ENCODE measurements at places on chromosomes 6 and 20. TPM values are rescaled to one million over a fixed set of nuclear protein-coding genes. Genes with fewer than 3 reads are reported as not detected.

GRCh38 chr6:84026721-84027164 is 6.8 kb upstream of the MRAP2 start:
- no peak for DNase-seq
- H3K4me1 ChIP-seq, result no peaks in the 10 kb centered on the region
- H3K27me3 ChIP-seq, result peaks cover 2% of the 10 kb centered on the region
- no peak overlapping the region for H3K27ac ChIP-seq
- H3K4me3 ChIP-seq, result no peak overlapping the region

The SLC35A1 gene
- total RNA-seq, result 9.1 TPM

The STMND1 gene
- not detected for total RNA-seq

DNA sequence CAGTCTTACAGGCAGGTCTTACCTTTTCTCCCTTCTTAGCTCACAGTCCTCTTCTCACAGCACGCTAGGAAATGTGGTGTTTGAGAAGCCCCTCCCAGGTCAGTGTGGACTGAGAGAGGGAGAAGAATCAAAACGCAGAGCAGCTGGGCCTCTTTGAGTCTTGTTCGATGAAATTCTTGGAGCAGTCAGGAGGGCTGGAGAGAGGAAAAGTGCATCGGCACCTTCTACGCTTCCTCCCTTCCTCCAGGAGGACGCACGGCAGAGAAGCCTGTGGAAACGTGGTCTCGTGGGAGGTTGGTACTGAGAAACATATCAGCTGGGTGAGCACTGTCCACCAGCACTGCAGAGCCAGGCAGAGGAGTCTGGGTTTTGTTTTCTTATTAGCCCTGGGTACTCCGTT is 52.7 kb downstream of the TXLNB start:
- H3K36me3 ChIP-seq, result no peaks in the 10 kb centered on the region
- peaks cover 2% of the 10 kb centered on the region for H3K4me1 ChIP-seq
- no peak overlapping the region for H3K27ac ChIP-seq
- no peaks in the 10 kb centered on the region for H3K27me3 ChIP-seq
- H3K4me3 ChIP-seq, result no peak overlapping the region

DNA sequence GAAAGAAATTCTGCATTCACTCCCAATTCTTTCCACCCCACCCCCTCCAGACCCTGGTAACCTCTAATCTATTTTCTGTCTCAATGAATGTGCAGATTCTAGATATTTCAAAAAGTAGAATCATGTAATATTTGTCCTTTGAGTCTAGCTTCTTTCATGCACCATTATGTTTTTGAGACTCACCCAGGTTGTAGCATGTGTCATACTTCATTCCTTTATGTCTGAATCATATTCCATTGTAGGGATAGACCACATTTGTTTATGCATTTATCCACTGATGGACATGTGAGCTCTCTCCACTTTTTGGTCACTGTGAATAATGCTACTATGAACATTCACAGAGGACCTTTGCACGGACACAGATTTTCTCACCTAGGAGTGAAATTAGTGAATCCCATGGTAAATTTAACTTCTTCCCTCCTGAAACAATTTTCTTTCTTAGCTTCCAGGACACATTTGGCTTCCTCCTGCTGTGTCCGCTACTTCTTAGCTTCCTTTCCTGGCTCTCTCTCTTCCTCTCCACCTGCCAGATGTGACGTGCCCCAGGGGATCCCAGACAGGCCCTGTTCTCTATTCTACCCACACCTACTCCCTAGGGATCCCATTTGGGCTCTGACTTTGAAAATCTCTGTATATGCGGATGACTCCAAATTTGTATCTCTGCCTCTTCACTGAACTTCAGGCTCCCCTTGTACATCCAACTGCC is 24.1 kb upstream of the ARFGEF2 start:
- no peak overlapping the region for H3K27ac ChIP-seq
- H3K4me1 ChIP-seq, result no peaks in the 10 kb centered on the region
- H3K27me3 ChIP-seq, result peaks cover 22% of the 10 kb centered on the region
- H3K36me3 ChIP-seq, result no peaks in the 10 kb centered on the region

DNA sequence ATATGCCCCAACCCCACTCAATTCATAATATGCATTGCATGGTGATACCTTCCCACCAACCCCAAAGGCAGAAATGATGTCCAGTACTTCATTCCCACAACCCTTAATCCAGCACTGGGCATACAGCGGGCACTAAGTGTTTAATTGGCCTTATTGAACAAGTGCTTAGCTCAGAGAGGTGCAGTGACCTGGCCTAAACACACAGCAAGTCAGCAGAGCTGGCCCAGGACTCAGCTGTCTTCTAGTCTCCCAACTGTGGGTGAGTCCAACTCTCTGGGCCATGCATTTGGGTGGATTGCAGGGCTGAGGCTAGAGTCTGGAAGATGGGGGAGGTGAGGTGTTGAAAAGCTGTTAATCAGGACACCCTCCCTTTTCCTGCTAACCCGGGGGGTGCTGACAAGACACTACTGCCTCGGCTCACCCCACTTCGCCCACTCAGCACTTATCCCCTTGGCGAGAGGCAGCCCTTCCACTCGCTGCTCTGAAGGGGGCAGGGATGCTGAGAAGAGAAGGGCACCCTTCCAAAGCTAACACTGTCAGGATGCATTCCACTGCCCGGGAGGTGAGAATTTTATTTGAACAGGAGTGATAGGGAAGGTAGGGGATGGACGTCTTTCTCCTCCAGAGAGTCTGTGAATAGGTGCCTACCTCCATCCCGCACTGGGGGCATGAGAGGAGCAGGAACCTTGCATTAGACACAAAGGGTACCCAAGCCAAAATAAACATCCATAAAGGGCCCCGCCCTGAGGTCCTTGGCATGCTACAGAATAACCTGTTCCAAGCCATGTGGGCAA is 14.2 kb downstream of the KCNK5 start:
- H3K36me3 ChIP-seq, result peaks cover 56% of the 10 kb centered on the region
- H3K27ac ChIP-seq, result no peak overlapping the region
- H3K27me3 ChIP-seq, result no peaks in the 10 kb centered on the region
- no peak overlapping the region for H3K4me3 ChIP-seq

Measured in activated CD4-positive, alpha-beta T cell treated with anti-CD3 and anti-CD28 coated beads, Interleukin-2, amount 10 ng/mL, durations not matched to agents 24 days and 14 days (primary cell).